ENCODE measurements at places on chromosomes 13 and 19. TPM values are rescaled to one million over a fixed set of nuclear protein-coding genes. Genes with fewer than 3 reads are reported as not detected.
A peak's percentile ranks its signal among the peaks of the same experiment; 100 is the strongest.

GRCh38 chr19:15400521-15401396 is 18.0 kb downstream of the AKAP8L start:
- no peak for DNase-seq

CEACAM3 gene
- not detected for total RNA-seq

NDUFS7 gene
- total RNA-seq: 119 TPM

DNA sequence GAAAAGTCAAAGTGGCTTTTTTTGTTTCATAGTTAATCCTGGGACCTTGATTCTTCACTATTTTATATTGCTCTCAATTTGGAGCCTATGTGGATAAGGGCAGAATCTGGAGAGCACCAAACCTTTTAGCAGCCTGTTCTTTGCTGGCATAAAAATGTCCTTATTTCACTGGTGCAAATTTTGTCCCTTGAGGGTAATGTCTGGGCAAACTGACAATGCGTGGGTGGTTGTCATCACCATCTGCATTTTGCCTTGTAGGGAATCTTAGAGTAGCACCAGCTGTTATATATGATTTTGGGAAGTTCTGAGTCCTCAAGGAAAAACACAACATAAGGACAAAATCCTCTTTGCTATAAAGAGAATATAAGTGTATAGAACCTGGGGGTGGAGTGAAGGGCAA is 336.9 kb upstream of the HTR2A start:
- no peak for DNase-seq

ZNF625 gene
- total RNA-seq: 2.5 TPM

DNA sequence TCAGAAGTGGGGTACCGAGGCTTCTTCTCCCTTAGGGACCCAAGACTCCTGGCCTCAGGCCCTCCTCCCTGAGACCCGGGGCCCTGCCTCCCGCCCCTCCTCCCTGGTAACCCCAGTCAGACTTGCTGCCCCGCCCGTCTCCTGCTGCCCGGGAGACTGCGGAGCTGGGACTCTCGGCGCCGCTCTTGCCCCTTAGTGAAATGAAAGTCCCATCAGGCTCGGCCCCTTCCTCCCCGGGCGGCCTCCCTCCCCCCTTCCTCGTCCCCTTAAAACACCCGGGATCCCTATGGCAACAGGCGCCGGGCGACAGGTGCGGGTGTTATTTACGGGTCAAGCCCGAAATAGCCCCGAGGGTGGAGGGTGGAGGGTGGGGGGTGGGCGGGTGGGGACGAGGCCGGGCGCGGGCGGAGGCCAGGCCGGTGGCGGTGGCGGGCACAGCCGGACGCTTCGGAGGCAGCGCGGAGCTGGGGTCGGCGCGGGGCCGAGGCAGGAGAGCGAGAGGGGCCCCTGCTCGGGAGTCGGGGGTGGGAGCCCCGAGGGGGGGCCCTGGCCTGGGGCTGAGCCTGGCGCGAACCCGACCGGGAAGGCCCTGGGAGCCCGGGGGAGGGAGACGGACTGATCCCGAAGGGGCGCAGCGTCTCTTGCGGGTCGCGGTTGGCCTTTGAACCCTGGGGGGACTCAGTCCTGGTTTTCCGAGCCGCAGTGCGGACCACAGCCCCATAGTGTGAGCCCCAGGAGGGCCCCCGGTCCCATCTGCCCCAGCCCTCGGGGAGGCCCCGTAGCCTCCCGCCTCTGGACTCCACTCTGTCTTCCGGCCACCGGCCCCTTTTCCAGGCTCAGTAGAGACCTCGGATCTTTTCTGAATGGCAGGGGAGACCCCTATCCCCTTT is at the start of gene CACNG6:
Gene CACNG6, plus strand, starts transcription at position 414 of the 890 bp plus-strand sequence. CDS start 1,241 bp downstream, outside the sequence.
- DNase-seq: no peak

UBE2L5 gene
- not detected for total RNA-seq

- no peak for DNase-seq
Observed at GRCh38 chr13:85313761-85314503, 485.3 kb downstream of the SLITRK6 start.

ADGRE2 gene
- total RNA-seq: 0.58 TPM

IRGC gene
- total RNA-seq: not detected

DNA sequence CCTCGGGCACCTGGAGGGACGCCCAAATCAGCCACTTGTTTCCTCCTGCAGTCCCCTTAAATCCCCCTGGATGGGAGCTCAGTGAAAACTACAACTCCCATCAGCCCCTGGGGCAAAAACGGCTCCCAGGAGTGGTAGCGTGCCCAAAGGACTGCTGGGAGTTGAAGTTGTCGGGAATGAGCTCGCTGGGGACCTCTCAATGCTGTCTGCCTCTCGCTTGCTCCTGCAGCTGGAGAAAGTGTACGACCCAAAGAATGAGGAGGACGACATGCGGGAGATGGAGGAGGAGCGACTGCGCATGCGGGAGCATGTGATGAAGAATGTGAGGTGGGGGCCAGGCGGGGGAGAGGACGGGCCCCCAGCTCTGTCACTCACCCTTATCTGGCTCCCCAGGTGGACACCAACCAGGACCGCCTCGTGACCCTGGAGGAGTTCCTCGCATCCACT is 14.7 kb upstream of the DHDH start:
- peak; percentile 34 for DNase-seq

PRKCG gene
- total RNA-seq: not detected

DNA sequence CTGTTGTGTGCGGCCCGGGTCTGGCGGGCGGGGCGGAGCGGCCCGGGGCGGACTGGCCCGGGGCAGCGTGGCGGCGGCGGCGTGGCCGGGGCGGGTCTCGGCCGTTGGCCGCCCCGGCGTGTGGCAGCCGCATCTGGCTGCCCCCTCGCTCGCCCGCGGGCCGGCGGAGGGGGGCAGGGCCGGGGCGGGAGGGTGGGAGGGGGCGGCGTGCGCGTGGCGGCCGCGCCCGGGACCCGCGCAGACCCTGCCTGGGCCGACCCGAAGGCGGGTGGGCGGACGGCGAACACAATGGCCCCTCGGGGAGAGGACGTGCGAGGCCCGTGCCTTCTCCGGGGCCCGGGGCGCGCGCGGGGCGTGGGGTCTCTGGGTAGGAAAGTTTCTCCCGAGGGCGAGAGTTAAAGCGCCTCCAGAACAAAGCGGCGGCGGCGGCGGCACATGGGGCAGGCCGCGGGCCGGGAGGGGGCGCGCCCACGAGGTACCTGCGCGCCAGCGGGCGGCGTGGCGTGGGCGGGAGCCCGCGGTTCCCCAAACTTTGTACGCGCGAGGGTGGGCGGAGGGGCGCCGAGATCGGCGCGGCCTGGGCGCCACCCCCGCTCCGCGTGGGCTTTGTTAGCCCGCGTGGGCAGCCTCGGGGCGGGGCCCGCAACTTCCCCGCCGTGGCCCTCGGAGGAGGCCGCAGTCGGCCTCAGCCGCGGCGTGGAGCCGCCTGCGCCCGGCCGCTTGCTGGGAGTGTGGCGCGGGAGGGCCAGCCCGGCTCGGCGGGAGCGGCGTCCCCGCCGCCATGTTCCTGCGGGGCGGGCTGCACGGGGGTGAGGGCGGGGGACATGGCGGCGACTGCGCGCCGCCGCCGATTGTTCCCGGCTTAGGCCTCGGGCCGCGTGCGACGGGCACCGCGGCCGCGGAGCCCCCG is 764 bp downstream of the MIR17HG start:
- DNase-seq: peak; percentile 69

- no peak for DNase-seq
Observed at GRCh38 chr19:14835011-14835410, at the start of the genes OR7A5 and OR7C1. Gene OR7A5 (minus strand): TSS chr19:14835185. CDS start chr19:14828241, 6,944 bp downstream. Gene OR7C1 (minus strand): TSS chr19:14835185. CDS start chr19:14800136, 35,049 bp downstream.

CD33 gene
- total RNA-seq: 0.65 TPM

Measured in activated CD4-positive, alpha-beta memory T cell treated with anti-CD3 and anti-CD28 coated beads for 36 hours (primary cell).